HT1080 (cell line): ENCODE measurements at places on chromosomes 7 and 10. TPM values are rescaled to one million over a fixed set of nuclear protein-coding genes. Genes with fewer than 3 reads are reported as not detected.

GRCh38 chr10:52121688-52122087 is 192.4 kb upstream of the DKK1 start:
- no peak for DNase-seq

DNA sequence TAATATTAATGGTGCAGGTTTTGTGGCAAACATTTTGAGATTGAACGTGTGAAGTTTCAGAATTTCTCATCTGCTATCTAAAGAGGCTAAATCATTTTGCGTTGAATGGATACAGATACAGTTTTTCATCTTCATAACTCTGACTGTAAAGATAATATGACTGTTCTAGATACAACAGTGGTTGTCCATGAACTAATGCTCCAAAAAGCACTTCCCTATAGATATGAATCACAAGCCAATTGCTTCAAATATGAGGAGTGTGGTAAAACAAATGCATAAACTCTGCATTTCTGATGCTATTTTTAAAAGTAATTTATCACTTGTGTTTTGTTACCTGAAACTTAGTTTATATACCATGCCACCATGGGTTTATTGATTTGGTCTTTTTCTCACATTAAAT is 750.1 kb downstream of the MAGI2 start:
- no peak for DNase-seq

DNA sequence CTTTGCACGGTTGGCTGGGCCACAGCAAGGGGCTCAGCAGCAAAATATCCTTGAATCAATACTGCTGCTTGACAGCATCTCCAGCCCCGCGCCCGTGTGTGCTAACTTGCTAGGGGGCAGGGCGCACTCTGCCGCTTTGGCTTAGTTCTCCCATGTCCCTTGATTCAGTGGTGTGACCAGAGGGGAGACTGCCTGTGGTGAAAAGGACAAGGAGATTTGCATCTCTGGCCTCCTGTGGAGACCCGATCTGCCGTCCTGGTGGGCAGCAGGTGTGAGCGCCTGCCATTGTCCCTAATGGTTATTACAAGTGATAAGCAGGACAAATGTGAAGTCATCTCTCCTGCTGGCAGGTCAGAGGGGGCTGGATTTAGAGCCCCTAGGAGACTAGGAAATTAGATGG is 500.2 kb upstream of the GALNT17 start:
- DNase-seq, result no peak

Gene CDH23
- 0.23 TPM in 1 of 2 replicates, not detected in the other for total RNA-seq

DNA sequence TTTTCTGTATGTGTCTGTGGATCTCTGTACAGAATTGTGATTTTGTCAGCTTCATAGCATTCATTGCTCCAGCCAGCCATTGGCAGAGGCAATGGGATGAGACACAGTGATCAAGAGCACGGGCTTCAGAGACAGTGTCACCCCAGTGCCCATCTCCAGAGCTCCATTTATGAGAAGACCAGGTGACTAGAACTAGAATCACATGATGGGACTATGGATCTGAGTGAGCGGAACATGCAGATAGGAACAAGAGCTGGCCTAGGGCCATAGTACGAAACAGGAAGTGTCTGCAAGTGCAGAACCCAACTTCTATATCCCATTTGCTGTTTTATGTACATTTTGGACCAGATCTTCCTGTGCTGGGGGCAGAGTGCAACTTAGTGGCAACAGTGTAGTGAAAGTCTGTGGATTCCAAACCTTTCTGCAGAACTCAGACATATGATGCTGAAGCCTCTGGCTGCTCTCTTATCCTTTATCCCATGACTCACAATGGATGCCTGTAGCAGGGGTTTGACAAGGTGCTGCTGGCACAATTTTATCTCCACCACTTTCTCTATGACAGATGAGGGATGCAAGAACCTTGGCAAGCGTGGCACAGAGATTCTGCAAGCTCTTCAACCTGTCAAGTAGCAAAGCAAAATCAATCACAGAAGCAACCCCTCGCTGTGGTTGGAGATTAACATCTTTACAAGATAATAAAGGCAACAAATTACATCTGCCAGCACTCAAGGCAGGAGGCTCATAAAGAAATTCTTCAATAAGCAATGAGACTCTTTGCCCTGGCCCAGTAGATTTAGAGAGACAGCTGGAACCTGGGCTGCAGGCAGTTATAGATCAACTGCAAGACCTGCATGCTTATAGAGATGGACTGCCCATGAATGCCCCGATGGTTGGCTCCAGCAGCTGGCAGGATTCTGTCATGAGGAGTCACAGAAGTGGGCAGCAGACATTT is 681.3 kb downstream of the TNS3 start:
- DNase-seq, result no peak

Gene GJD4
- not detected in 2 replicates for total RNA-seq

GRCh38 chr7:19815546-19815945 is 42.1 kb upstream of the TMEM196 start:
- no peak for DNase-seq

DNA sequence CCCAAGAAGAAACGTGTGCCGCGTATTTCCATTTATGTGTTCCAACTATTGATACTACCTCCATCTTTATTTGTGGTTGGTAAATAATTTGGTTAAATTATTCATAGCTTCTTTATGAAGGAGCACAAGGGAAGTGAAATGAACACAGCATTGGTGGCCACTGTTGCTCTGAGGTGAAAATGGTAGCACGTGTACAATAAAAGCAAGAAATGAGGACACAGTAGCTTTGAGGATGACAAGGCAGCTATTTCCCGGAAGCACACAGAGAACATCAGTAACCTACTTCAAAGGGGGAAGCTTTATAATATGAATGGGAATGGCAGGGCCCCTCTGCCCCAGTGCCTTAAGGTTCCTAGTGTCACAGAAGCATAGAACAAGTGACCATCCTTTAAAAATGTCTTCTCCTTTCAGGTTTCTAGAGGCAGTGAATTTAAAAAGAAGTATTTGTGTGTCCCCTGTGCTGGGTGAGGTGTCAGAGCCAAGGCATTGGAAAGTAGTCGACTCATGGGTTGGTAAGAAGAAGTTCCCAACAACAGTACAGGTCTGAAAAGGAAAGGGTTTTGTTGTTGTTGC is 78.8 kb downstream of the SGMS1 start:
- DNase-seq, result no peak

GRCh38 chr10:60148266-60148840 is 241.3 kb downstream of the ANK3 start:
- peak; percentile 71 for DNase-seq

DNA sequence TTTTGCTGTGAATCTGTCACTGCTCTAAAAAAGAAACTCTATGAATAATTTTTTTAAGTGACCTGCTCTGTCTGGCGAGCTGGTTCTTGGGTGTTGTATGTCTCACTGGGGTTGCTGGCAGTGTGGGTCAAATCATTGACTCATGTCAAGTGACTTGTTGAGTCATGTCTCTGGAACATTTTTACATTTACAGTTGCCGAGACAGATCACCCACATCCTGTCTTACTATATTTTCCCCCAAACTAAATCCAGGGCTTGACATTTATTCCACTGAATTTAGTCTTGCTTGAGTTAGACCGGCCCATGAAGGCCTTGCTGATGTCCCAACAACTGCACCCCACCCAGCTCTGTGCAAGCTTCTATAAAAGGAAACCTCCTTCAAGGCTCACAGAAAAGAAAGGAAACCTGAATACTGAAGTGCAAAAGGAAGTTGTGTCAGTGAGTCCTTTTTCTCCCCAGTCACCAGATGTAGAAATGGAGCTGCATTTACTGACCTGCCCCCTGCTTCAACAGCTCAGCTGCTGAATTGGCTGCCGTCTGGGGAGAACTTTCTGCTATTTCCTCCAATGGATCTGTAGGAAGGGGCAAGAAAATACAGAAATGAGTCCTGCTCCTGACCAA is 290.3 kb downstream of the TNS3 start:
- peak; percentile 99 for DNase-seq

Gene CUBN
- 0.90 and 1.3 TPM in 2 replicates for total RNA-seq

Gene PNLIPRP3
- 0.05 and 0.13 TPM in 2 replicates for total RNA-seq

DNA sequence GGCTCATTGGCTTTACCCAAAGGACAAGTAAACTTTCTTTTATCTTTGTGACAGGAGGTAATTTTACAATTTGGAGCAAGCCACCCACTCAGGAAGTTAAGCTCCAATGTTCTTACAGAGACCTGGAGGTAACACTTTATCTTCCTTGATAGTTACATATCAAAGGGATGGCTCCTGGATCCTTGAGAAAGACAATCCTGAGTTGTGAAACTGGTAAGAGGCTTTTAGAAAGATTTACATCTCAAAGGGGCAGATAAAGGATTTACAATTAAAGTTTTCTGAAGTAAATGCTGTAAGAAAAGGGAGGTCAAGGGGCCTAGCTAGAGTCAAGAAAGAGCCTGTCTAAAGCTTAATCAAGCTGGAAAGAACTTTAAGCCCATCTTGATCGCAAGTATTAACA is 124.4 kb upstream of the ZNF804B start:
- no peak for DNase-seq

- peak; percentile 60 for DNase-seq
Observed at GRCh38 chr7:106313456-106313901, 28.7 kb upstream of the NAMPT start.

Gene POLR2J2
- total RNA-seq, result 1.5 and 1.6 TPM in 2 replicates

GRCh38 chr7:18806177-18806576 is 310.6 kb downstream of the HDAC9 start:
- no peak for DNase-seq

DNA sequence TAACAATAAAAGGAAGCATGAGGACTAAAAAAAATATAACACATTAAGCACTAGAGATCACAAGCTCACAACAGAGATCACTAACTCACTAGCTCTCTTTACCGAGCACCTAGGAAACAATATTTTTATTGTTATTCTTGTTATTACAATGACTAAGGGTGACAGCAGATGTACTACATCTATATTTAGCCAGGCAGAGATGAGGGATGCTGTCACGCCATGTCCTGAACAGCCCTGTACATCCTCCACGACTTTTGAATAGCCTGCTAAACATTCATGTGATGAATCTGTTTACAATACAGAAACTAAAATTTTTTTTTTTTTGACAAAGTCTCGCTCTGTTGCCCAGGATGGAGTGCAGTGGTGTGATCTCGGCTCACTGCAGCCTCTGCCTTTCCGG is 22.7 kb downstream of the FAM133B start:
- peak; percentile 48 for DNase-seq

- no peak for DNase-seq
Observed at GRCh38 chr10:104340111-104340526, 1.9 kb upstream of the ITPRIP start.

Gene MYOF
- total RNA-seq, result 72.7 and 85.0 TPM in 2 replicates

Gene TYSND1
- total RNA-seq, result 6.3 and 8.3 TPM in 2 replicates

Gene OR2A7
- total RNA-seq, result not detected in 2 replicates

GRCh38 chr10:74896788-74897527 is 70.6 kb downstream of the KAT6B start:
- no peak for DNase-seq

- DNase-seq, result no peak
Observed at GRCh38 chr10:9075420-9075819, 1020.9 kb downstream of the GATA3 start.

DNA sequence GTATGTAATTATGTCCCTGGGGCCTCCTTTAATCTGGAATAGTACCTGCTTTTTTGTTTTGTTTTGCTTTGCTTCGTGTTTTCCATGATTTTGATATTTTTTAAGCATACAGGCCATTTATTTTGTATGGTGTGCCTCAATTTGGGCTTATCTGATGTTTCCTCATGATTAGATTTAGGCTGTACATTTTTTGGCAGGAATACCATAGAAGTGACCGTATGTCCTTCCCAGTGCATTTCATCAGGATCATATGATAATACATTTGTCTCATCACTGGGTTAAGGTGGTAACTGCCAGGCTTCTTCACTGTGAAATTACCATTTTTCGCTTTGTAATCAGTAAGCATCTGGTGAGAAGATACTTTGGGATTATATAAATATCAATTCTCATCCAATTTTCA is 117.8 kb upstream of the SAMD8 start:
- no peak for DNase-seq

DNA sequence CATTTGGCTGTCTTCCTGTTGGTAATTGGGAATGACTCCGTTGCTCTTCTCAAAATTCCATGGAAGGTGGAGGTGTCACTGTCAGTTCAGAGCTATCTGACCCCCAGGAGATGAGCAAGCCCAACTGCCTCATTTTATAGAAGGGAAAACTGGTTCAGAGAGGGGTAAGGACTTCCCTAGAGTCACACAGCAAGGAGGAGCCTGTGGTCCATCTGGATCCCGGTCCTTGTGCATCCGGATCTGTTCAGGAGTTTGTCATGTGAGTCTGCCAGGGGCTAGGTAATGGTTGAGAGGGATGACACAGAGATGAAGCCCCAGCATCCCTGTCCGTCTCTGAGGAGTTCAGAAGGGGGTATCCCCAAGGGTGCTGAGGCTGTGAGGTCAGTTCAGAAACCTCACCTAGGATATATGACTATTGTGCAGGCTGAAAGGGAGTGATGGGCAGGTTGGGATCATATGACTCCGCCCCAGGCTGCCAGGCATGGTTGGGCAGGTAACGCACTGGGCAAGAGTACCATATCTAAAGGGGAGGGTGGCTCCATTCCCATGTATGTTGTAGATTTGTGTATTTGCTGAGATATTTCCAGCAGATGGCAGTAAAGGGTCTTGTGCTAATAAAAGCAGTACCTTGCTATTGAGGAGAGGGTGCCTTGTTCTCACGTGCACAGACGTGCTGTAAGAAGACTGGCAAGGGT is 16.0 kb upstream of the SLC29A3 start:
- peak; percentile 48 for DNase-seq

Gene CRYGN
- not detected in 2 replicates for total RNA-seq

Gene ADRB1
- total RNA-seq, result 0.06 and 0.07 TPM in 2 replicates

Gene PTF1A
- total RNA-seq, result not detected in 2 replicates

DNA sequence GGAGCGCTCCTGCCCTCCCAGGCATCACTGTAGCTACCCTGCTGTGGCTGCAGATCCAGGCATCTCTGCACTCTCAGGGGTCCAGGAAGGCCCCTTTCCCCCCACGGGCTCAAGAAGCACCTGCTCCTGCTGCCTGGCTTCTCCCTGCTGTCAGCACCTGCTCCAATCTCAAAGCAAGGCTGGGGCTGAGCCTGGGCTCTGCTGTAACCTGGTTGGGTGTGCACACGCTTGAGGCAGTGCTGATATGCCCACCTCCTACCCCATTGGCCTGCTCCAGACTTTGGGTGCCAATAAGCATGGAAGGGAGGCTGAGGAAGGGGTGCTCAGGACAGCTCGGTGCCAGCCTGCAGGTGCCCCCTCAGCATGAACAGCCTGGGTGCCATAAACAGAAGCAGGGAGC is 185.0 kb downstream of the ZNF438 start:
- DNase-seq, result no peak

Gene GFRA1
- total RNA-seq, result not detected in 2 replicates

Gene NPTX2
- total RNA-seq, result not detected in 2 replicates

Gene NKX2-3
- total RNA-seq, result not detected in 2 replicates

GRCh38 chr7:29457141-29457561 is 106.5 kb upstream of the PRR15 start:
- no peak for DNase-seq

Gene FAM149B1
- 13.1 and 14.2 TPM in 2 replicates for total RNA-seq

GRCh38 chr7:2507917-2508306 is 11.7 kb upstream of the LFNG start:
- no peak for DNase-seq

GRCh38 chr10:3173171-3173878 is 743 bp upstream of the PITRM1 start:
- no peak for DNase-seq

DNA sequence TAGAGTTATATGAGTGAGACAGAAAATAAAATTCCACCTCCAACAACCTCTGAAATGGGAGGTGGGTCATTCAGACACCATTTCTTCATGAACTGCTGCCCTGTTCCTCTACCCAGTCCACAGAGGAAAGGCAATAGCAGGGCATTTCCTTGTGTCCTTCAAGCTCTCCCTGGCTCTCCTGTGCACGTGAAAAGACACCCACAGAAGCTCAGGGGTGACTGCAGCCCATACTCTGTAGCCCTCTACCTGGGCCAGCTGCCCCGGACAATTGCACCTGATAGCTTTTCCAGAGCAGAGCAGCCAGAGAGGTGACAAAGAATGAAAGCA is 10.0 kb downstream of the ST8SIA6 start:
- DNase-seq, result no peak
